ENCODE measurements at places on chromosomes 11 and 22.
A peak's percentile ranks its signal among the peaks of the same experiment; 100 is the strongest.

GRCh38 chr11:5624489-5625279 lies at the start of gene TRIM34:
TSS of gene TRIM34 (plus strand) at chr11:5625001. CDS start at chr11:5632332, 7,331 bp downstream.
- DNase-seq: peak; percentile 42

DNA sequence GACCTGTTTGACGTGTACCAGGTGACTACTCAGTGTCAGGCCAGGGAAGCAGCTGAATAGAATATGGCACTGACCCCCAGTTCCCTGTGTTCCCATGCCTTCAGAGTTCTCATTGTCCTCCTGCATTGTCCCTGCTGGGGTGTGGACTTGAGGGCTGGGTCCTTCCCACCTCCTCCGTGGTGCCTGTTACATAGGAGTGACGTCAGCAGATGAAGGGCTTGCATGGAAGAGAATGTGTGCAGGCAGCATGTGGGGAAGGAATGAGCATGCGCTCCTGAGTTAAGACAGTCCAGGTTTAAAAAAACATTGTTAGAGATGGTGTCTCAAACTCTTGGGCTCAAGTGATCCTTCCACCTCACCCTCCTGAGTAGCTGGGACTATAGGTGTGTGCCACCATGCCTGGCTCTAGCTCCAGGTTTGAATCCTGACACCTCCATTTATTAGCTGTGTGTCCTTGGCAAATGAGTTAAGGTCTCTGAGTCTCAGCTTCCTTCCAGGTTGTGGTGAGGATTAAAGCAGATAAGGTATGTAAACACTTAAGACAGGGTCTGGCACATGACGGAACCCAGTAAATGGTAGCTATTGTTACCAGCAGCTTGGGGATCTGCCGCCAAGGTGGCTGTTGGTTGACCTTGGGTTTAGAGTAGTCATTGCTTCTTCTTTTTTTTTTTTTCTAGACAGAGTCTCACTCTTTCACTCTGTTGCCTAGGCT lies 7.5 kb upstream of the SOX10 start:
- DNase-seq: no peak

DNA sequence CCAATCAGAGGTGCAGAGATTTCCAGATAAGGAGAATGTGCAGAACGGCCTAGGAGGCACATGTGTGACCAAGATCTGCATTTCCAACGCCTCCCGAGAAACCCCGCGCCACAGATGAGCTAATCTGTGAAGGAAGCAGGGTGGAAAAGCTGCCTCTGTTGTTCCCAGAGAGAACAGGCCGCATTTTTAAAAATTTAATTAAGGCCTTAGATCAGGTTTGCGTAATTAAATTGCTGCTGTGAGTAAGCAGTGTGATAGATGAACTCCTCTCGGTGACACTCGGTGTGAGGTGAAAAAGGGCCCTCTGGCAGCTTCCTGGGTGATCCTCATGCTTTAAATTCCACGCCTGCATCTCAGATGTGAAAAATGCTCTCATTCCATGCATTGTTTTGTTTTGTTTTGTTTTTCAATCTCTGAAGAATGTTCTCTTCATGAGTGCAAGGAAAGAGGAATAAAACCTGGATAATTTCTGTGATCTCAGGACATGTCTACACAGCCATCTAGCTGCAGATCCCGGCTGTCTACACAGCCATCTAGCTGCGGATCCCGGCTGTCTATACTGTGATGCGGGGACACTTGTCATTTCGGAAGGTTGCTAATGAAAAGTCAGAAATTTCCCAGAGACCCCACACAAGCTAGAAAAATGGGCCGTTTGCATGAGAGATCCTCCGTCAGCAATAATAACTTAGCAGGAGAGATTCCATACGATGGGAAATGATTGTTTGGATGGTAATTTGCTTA lies 1398.9 kb downstream of the BRD1 start:
- no peak for DNase-seq

DNA sequence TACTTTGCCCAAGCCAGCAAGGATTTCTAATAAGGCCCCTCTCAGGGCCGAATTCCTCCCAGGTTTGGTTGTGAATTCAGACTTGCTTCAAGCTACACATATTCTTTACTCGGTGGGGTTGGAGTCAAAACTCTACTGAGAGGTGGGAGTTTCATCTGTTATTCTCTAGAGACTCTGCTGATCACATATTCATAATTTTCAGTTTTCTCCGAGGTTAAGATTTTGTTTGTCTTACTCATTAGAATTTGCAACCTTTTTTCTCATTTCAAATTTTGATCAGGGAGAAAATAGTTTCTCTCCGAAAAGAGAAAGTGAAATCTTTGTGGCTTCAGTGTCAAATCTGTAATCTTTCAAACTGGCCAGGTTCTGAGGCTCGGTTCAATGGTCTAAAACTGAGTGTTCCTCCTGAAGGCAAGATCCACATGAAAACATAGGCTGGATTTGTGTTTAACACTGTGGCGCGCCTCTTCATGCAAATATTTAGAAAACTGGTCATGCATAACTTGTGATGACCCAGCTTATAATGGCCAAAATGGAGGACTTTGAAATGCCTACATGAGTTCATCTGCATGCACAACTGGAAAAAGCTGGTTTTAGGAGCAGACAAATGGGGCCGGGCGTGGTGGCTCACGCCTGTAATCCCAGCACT lies 21.5 kb upstream of the GSTP1 start:
- no peak for DNase-seq

DNA sequence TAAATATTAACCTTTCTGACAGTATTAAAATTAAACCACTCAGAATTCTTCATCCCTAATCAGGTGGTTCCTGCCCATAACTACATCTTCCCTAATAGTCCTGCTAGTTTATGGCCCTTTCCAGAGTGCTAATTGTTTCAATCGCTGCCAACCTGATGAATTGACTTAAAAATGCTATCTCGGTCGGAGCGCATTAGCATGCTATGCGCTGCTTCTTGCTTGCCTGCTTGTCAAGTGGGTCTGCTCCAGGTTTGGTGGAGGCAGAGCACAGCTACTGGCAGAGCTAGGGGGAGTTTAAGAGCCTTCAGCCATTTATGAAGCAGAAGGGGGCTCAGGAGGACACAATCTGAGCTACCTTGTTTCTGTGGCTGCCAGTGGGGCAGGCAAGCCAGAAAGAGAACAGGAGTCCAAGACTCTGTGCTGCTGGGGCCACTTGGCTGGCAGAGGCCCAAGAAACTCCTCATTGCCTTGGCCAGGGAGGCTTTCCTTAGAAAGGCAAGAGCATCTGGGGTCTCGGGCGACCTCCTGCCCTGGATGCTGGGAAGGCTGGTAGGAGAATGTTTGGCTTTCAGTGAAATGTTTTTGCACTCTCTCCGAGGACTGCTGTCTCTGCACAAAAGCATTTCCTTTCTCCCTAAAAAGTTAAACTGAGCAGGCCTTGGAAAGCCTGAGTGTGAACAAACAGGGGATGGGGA lies 62.1 kb upstream of the PHOX2A start:
- no peak for DNase-seq

DNA sequence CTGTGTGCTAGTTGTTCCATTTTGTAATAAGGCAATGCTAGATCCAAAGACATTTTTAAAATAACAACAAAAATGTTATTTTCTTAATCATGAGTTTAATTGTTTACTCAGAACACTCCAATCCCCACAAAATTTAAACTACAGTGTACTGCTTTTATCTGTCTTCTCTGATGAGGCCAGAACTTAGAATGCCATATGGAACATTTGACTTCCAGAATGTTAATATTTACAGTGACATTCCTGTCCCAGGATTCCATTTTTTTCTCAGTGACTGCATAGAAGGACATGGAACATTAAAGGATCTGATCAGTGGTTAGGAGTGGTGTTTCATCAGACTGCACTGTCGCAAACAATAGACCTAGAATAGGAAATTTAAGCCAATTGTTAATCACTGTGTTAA lies 494.9 kb upstream of the ARHGAP42 start:
- DNase-seq: no peak

- no peak for DNase-seq
Measured at GRCh38 chr11:119976805-119977560, 160.9 kb downstream of the TRIM29 start.

GRCh38 chr22:48558606-48559402 lies 1268.9 kb downstream of the BRD1 start:
- DNase-seq: no peak

DNA sequence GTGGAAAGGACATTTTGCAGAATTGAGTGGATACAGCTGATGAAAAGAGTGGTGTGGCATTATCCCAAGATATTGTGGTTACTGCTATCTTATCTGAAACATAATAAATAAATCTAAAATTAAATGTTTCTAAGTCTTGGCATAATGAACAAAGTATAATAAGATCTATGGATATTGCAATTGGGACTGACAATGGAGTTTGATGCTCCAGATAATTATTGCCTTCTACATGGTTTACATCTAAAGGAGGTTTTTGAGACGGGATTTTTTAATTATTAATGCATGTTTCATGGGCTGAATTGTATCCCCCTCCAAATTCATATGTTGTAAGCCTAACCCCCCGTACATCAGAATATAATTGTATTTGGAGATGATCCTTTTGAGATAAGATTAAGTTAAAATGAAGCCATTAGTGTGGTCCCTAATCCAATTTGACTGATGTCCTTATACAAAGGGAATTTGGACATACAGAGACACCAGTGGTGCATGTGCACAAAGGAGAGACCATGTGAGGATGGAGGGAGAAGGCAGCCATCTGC lies 198.5 kb downstream of the MSANTD4 start:
- DNase-seq: no peak

DNA sequence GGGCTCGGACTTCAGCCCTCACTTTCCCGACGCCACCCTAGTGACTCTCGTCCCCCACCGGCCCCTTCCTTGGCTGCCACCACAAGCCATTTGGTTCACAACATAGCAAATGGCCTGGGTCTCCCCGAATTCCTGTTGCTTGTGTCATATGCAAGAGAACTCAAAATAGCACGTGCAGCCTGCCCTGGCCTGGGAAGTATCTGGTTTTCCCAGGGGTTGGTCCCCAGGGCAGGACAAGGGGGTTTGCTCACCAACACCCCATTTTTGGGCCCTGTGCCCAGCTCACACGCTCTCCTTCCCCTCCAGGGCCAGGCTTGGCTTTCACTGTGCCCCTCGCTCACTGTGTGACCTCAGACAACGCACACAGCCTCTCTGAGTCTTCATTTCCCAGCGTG lies 12.8 kb upstream of the TPCN2 start:
- no peak for DNase-seq

GRCh38 chr11:4699697-4700435 lies 2.2 kb upstream of the OR51E2 start:
- no peak for DNase-seq

- no peak for DNase-seq
Measured at GRCh38 chr11:24748261-24748660, 251.4 kb downstream of the LUZP2 start.

- DNase-seq: no peak
Measured at GRCh38 chr11:124122123-124122522, 6.9 kb downstream of the VWA5A start.
